Sigmoid colon (tissue), 7 donors: ENCODE measurements at places on chromosomes 4 and X. TPM values are rescaled to one million over a fixed set of nuclear protein-coding genes. Genes with fewer than 3 reads are reported as not detected.

GRCh38 chr4:40458683-40459082, 123.5 kb downstream of the CHRNA9 start:
- no peak for DNase-seq

- no peak for DNase-seq
Measured at GRCh38 chr4:153758136-153758535, 1.7 kb downstream of the RNF175 start.

The KCNE5 gene
- total RNA-seq = 0.33 TPM

The DCLK2 gene
- 9.4 TPM for total RNA-seq

- peak; percentile 77 for DNase-seq
Measured at GRCh38 chr4:184448821-184449220, 25.5 kb downstream of the IRF2 start.

- DNase-seq = no peak
Measured at GRCh38 chr4:185227713-185228278, 18.4 kb downstream of the SNX25 start.

- no peak for DNase-seq
Measured at GRCh38 chrX:113868177-113868576, 715.7 kb upstream of the HTR2C start.

GRCh38 chr4:18134111-18134510, 112.6 kb upstream of the LCORL start:
- DNase-seq = no peak

The PRDM5 gene
- total RNA-seq = 25.0 TPM

DNA sequence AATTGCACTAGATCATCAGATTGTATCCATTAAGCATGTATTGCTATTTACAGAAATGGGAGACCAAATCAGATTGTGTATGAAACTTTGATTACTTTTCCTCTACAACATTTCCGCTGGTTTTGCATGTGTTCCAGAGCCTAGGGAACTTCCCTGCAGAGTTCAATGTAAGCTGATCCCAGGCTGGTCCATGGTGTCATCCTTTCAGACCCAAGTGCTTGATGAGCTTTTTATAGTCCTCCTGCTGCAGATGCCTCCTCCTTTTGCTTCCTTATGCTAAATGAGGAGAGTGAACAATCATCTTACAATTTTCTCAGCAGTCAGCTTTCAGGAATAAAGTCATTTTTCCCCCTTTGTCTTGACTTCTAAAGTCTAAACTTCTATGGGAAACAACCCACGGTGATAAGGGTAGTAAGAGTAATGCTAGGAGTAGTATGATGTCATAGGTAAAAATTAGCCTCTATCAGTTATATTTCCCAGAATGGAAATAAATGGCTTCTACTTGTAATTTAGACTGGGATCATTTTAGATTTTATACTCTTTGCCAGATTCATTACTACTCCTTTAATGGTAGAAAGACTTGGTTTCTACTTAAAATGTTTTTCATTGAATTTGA, 55.1 kb upstream of the SLC4A4 start:
- no peak for DNase-seq

DNA sequence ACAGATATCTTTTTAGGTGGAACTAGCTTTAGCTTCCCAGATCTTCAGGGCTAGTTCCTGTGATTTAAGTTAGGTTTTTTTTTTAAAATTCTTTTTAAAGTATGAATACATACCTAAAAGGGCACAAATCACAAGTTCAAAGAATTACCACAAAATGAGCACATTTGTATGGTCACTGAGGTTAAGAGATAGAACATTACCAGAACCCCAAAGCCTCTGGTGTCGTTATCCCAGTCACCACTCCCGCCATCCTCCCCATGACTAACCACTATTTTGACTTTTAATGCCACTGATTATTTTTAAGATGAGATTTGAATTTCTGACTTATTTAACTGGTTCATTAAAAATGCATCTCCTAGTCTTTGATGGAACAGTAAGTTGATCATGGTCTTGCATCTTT, 5.4 kb downstream of the PGK1 start:
- DNase-seq = no peak

GRCh38 chr4:147599769-147600168, 17.4 kb upstream of the TMEM184C start:
- no peak for DNase-seq

The NKX3-2 gene
- 20.3 TPM for total RNA-seq

DNA sequence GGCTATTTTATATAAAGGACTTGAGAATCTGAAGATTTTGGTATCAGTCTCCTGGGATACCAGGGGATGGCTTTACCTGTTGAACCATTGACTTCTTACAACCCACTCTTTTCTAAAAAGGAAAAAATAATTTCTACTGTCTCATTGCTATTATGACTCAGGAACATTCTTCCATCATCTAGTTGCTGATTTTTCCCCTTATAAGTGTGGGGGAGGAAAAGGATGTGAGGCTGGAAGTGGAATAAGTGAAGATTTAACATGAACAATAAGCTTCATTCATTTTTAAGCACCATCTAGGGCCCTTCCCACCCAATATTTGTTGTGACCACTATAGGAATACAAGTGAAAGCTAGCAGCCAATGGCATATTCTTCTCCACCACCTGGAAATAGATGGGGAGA, 10.6 kb upstream of the MND1 start:
- DNase-seq = no peak

DNA sequence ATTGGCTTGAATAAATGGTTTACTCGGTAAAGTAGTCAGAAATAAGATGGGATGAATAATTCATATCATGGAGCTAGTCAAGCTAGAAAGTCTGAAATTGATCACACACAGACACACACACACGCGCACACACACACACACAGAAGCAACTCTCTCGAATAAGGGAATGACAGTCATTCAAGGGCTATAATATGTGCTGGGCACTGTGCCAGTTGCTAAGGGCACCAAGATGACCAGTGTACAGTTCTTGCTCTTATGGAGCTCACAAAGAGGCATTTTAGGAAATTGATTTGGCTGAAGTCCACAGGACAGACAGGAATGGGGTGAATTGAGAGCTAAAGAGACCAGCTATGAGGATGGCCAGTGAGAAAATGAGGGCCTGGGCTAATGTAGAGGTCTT, 34.2 kb upstream of the SH3D19 start:
- DNase-seq = no peak

The SUPT20HL2 gene
- not detected for total RNA-seq

DNA sequence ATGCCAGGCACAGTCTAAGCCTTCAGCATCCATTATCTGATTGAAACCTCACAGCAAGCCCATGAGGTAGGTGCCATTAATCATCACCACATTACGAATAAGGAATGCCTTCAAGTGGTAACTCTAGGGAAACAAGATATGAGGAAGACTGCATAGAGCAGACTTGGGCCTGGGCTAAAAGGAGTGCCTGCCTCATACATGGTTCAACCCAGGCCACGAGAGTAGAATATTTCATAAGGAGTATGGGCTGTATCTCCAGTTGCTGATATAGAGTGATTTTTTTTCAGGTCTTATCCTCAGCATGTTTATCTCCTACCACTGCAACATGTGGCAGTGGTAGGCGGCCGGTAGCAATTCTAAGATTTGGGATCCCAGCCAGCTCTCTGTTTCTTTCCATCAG, 51.7 kb downstream of the ATP11C start:
- DNase-seq = no peak

GRCh38 chr4:45692131-45692735, 431.6 kb downstream of the GABRG1 start:
- DNase-seq = no peak

GRCh38 chrX:96389281-96390047, 295.2 kb upstream of the DIAPH2 start:
- DNase-seq = no peak

DNA sequence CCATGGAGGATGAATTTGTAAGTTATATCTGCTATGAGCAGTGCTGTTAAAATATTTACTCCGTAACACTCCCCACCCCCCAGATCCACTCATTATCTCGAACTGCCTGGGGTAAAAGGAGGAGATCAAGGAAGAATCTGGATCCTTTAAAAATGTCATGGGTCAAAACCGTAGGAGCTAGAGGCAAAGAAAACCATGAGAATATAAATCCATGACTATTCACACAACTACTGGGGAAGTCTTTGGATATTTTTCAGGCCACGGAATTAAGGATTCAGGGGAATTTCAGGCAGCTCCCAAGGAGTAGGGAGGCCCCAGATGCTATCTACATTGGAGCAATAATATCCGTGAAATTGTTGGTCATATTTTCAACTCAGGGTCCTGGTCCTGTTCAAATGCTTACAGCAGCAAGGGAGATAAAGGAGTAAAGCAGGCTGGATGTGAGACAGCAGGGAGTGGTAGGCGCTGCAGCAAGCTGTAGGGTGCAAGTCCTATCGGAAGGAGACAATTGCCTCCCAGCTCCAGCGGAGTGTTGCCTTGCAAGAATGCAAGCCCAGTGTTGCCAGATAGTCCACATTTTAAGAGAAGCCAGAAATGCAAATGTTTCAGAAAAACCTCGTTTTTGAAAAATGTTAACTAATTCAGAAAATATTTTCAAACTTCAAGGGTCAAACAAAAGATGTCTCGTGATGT, 116.2 kb upstream of the KIT start:
- DNase-seq = no peak

DNA sequence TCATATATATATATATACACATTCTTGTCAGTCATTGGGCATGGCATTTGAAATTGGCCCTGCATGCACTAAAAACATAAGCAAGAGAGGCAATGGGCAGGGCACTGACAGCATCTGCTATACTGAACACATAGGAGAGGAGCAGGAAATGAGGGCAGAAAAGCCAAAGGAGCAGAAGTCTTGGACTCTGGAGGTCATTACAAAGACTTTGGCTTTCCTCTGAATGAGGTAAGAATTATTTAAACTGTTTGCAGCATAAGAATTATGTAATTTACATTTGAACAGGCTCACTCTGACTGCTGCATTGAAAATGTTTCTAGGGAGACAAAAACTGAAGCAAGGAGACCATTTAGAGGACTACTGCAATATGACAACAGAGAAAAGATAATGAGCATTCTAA, 396.5 kb downstream of the PRDM5 start:
- DNase-seq = no peak

The ABLIM2 gene
- 8.9 TPM for total RNA-seq
